ENCODE measurements at places on chromosomes 6 and 20. TPM values are rescaled to one million over a fixed set of nuclear protein-coding genes. Genes with fewer than 3 reads are reported as not detected.
A peak's percentile ranks its signal among the peaks of the same experiment; 100 is the strongest.

Gene DYNLT2
- 3.7 TPM for total RNA-seq

Gene OR2J2
- not detected for total RNA-seq

Gene CRIP3
- total RNA-seq: 42.2 TPM

DNA sequence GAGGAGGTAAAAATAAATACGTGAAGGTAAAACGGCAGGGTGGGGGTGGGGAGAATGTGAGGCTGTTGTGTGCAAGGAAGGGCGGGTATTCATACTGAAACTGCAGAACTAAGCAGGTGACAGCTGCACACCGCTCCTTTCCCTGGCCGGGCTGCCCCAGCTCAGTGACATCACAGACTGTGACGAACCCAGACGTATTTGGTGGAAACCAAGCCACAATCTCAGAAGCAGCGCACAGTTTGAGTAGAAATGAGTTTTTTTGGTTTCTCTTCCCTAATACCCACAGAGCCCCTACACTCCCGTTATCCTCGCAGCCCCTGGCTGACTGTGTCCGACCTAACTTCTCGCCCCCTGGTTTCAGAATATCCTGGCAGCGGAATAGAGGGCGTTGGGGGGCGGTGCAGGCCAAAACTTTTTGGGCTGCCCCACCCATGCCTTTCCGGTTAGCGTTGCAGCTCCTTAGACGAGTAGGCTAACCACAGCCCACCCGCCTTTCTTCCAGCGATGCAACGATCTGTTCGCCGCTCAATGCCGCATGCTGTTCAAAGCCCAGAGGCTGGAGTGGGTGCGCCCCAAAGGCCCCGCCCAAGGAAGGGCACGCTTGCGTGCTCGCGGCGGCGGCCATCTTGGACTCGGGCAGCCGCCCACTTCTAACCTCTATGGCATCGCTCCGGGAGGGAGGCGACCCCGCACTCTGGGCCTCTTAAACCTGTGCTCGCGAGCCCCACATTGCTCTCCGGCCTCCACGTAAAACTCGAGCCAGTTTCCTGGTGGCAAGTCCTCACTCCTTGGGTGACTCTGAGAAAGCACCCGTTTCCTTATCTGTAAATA, 9.1 kb downstream of the BAK1 start:
- DNase-seq: peak; percentile 81

GRCh38 chr20:45781391-45781931, 10.2 kb downstream of the WFDC3 start:
- no peak for DNase-seq

Measured in activated B cell treated with CpG ODN at 0.5 μM for 24 hours (primary cell).